T-helper 22 cell (primary cell): ENCODE measurements at places on chromosomes 3 and 15.

DNA sequence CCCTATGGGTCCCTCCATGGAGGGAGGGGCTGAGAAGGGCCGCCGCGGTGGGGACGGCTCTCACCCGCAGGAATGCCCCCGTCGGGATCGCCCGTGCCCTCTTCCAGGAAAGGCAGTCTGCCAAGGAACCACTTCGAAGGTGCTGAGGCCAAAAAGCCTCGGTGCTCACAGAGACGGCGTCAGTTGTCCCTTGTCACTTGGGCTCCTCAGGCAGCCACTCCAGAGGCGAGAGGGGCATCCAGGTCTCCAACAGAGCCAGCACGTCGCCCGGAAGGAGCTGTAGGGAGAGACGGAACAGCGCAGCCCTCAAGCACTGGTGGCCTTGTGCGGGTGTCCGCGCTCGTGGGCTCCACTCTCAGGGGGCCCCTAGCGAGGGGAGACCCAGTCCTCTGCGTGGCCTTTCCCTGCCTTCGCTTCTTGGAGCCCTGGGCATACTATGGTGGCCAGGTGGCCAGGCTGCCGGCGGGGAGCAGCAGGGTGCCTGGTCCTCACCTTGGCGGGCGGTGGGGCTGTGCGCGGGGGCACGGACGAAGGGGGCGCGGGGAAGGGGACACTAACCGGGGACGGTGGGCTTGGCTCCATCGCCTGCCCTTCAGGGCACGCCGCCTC is 994 bp downstream of the MESP1 start:
- no peak for DNase-seq

- peak; percentile 36 for DNase-seq
Measured at GRCh38 chr15:90648137-90649070, 68.7 kb upstream of the BLM start.

GRCh38 chr15:29962407-29962806 is 120.3 kb upstream of the GOLGA8J start:
- no peak for DNase-seq

- no peak for DNase-seq
Measured at GRCh38 chr3:107512108-107512507, 10.7 kb upstream of the BBX start.

DNA sequence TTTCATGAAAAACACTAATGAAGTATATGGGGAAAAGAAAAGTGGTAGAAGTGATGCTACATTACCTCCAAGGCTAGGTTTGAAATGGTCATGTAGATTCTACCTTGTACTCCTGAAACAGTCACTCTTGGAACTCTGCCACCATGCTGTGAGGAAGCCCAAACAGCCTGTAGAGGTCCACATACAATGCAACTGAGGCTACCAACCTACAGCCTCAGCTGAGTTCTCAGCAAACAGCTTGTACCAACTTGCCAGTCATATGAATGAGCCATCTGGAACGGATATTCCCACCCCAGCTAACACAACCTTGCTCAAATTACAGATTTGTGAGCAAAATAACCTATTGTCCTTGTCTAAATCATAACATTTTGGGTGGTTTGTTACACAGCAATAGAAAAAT is 193.5 kb downstream of the ULK4 start:
- no peak for DNase-seq

- no peak for DNase-seq
Measured at GRCh38 chr3:13307041-13307440, 113.1 kb downstream of the NUP210 start.

DNA sequence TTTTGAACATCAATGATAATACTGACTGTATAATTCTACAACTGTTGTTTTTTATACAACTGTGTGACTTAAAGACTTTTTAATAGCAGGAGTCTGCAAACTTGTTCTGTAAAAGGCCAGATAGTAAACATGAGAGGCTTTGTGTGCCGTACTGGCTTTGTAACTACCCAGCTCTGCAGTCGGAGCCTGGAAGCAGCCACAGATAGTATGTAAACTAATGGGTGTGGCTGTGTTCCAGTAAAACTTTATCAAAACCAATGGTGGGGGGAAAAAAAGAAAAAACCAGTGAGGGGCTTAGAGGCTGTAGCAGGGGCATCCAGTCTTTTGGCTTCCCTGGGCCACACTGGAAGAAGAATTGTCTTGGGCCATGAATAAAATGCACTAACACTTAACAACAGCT is 11.9 kb downstream of the ASB7 start:
- DNase-seq = no peak

GRCh38 chr15:85479071-85479647 is 98.8 kb downstream of the AKAP13 start:
- DNase-seq = no peak

GRCh38 chr3:144431134-144431533 is 459.5 kb downstream of the DIPK2A start:
- DNase-seq = no peak

- no peak for DNase-seq
Measured at GRCh38 chr3:196162679-196163078, 48.5 kb downstream of the ZDHHC19 start.

- DNase-seq = no peak
Measured at GRCh38 chr3:118766306-118766669, 268.4 kb downstream of the IGSF11 start.

- no peak for DNase-seq
Measured at GRCh38 chr3:54818486-54818885, 109.4 kb downstream of the LRTM1 start.

GRCh38 chr3:45311953-45312801 is 76.2 kb upstream of the LARS2 start:
- no peak for DNase-seq

DNA sequence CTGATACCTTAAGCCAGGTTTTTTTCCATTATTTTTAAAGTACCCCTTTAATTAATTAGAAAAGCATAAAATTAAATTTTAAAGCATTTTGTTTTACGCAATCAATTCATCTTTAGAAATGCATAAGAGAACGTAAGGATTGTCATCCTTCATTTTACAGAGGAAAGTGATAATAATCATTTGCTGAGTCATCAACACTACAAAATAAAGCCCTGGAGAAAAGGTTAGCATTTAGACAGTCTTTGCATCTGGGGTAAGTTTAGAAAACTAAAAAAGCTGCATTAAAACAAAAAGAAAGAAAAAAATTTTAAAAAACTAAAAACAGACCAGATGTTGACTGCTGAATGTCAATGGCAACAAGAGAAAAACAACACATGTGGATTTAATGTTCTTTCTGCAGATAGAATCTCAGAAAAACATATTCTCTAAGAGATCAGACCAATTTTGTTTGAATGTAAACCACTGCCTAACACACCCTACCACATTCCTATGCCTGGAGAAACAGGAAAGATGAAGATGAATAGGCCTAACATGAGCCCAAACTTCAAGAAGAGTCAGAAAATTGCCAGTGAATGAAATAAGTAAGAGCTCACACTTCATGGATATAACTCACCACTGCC is 59.9 kb downstream of the SUCNR1 start:
- DNase-seq = no peak

DNA sequence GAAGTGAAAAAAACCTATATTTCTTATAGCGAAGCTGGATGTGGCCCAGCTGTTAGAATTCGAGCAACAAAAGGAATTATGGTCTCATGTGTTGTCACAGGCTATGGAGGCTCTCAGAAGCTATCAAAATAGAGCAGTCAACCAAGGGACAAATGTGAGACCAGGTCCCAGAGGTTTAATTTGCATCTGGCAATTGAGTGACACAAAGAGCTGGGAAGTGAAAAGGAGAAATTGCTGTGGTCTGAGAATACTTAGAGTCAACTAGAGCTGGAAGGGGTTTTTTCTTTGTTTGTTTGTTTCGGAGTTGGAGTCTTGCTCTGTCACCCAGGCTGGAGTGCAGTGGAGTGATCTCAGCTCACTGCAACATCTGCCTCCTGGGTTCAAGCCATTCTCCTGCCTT is 61.3 kb upstream of the SMAD3 start:
- no peak for DNase-seq

DNA sequence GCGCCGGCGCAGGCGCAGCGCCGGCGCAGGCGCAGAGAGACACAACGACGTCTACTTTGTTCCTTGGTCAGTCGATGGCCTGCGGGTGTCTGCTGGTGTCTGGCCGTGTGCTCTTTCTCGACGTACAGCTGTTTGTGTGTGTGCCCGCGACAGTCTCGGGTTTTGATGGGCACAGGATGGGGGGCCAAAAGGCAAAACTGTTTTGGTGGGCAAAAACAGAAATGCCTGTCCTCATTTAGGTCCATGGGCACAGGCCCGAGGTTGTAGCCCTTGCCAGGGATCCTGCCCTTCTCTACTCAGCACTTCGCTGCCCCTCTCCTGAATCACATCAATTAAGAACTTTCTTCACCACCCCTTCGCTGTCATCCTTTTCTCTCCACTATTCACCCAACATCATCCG is 184.8 kb upstream of the CHL1 start:
- DNase-seq = no peak

GRCh38 chr3:50623840-50624474 is 7.0 kb downstream of the MAPKAPK3 start:
- DNase-seq = no peak

GRCh38 chr15:82875411-82876003 is 66.1 kb downstream of the WHAMM start:
- no peak for DNase-seq

DNA sequence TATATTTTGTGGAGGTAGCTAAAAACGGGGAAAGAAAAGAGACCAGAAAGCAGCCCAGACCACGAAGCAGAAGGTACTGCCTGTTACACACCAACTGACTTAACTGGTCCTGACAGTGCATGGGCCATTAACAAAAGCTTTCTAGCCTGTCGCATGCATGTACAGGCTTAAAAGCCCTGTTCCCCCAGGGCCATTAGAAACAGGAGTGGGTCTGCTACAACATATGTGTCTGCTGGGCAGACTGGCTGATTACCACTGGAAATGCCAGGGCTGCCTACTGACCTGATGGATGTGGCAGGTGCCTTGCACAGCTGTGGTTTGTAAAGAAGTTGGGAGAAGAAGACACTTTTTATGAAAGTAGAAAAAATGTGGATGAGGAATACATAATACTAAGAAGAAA is 137.4 kb downstream of the GAP43 start:
- DNase-seq = no peak

DNA sequence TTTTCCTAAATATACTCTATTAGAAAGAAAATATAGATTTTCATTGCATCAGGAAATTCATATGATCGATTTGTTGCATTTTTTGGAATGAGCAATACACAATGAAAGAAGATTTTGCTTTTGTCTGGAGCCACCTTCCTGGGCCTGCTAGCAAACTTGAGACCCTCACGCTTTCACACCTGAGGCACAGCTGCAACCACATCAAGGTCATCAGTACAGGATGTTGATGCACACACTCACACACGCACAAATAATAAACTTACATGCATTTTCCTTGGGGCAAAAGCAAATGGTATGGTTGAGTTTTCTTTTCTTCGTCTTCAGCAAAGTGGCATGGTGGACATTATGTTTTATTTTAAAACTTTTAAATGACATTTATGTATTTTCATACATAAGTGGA is 64.8 kb upstream of the SATB1 start:
- no peak for DNase-seq
